ENCODE measurements at places on chromosomes 13 and 19.

DNA sequence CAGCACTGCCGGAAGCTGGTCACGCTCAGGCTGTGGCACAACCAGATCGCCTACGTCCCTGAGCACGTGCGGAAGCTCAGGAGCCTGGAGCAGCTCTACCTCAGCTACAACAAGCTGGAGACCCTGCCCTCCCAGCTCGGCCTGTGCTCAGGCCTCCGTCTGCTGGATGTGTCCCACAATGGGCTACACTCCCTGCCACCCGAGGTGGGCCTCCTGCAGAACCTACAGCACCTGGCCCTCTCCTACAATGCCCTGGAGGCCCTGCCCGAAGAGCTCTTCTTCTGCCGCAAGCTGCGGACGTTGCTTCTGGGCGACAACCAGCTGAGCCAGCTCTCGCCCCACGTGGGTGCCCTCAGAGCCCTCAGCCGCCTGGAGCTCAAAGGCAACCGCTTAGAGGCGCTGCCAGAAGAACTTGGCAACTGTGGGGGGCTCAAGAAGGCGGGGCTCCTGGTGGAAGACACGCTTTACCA is 3.2 kb upstream of the MAP2K7 start:
- no peak overlapping the region for H3K27ac ChIP-seq
- peaks cover 2% of the 10 kb centered on the region for H3K36me3 ChIP-seq
- H3K4me3 ChIP-seq = no peak overlapping the region
- no peaks in the 10 kb centered on the region for H3K27me3 ChIP-seq

DNA sequence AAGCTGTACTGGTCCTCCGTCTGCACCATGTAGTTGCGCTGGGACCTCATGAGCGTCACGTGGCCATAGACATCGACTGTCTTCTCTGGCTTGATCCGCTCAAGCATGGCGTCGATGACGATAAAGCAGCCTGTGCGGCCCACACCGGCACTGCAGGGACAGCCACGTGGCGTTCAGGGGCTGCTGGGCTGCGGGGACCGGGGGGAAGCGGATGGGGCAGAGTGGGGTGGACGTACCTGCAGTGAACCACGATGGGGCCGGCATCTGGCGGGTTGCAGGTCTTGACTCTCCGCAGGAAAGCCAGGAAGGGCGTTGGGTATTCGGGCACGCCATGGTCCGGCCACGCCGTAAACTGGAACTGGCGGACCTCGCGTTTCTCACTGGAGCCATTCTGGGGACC is 128.5 kb downstream of the PTPRS start:
- no peaks in the 10 kb centered on the region for H3K27me3 ChIP-seq
- H3K4me3 ChIP-seq = no peak overlapping the region
- peaks cover 64% of the 10 kb centered on the region for H3K36me3 ChIP-seq
- no peak overlapping the region for H3K27ac ChIP-seq
- no peaks in the 10 kb centered on the region for H3K4me1 ChIP-seq

DNA sequence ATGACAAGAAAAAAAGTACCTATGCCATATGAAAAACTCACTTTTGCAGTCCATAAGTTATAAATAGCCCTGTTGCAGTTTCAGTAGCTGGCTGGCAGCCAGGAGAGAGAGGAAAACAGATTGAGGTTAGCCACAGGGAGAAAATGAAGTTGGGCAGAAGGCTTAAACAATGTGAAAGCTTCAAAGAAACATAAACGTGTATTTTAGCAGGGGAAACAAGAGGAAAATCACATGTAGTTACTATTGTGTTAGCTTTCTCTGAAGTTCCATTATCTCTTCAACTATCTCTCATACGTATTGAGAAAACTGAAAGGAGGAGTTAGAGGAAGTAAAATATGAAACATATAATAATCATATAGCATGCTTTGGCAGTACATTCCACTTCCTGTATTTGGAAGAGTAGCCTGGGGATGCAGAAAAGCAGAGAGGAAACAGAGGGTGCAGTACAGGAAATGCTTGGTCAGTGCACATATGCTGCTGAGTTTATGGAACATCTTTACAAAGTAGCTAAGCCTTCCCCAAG is 1551.1 kb downstream of the EFNB2 start:
- H3K4me1 ChIP-seq = peaks cover 10% of the 10 kb centered on the region
- DNase-seq = no peak
- no peak overlapping the region for H3K27ac ChIP-seq
- H3K36me3 ChIP-seq = no peaks in the 10 kb centered on the region
- no peaks in the 10 kb centered on the region for H3K27me3 ChIP-seq
- H3K4me3 ChIP-seq = no peak overlapping the region

- peaks cover 2% of the 10 kb centered on the region for H3K27me3 ChIP-seq
- no peak overlapping the region for H3K27ac ChIP-seq
- no peaks in the 10 kb centered on the region for H3K4me1 ChIP-seq
- H3K36me3 ChIP-seq = peaks cover 2% of the 10 kb centered on the region
- H3K4me3 ChIP-seq = no peak overlapping the region
Observed at GRCh38 chr19:58218899-58219298, 9.8 kb upstream of the ZNF544 start.

DNA sequence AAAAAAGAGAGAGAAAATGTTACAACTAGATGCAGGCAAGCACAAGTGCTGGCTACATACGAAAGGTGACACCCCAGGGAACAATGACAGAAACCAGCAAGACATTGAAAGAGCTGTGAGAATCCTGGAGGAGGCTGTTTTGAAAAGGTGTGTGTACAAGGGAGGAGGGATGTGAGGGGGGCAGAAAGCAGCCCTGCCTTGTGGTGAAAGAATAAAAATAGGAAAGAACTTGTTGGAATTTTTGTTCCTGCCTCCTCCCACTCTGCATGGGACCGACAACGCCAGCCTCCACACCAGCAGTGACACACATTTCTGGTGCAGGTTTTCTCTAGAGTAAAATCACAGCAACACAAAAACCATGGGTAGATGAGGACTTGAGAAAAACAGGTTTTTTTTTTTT is 1258.6 kb downstream of the PCDH9 start:
- DNase-seq = no peak
- no peak overlapping the region for H3K4me3 ChIP-seq
- no peak overlapping the region for H3K27ac ChIP-seq
- no peaks in the 10 kb centered on the region for H3K4me1 ChIP-seq

DNA sequence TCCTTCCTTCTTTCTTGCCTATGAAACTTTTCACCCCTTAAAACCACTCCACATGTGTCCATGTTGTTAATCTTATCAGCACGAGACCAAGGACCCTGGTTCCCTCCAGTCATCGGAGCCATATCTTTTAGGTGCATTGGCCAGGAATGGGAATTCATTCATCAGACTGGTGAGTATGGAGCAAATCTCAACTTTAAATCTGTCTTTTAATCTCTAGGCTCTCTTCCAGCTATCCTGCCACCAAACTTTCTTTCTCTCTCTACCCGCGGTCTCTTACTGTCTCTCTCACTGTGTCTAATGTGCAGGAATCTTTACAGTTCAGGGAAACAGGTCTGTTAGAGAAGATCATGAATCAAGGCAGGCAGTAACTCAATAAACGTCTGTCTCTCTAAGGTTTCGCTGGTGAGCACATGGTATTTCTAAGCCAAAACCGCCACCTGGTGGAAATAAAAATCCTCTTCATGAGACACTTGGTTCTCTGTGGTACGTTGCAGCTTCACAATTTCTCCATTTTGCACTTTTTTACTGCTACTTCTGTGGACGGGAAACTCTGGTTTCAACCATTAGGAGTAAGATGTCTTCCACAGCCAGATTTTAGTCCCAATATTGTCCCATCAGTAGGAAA is 16.1 kb downstream of the LGALS16 start:
- H3K27me3 ChIP-seq = no peaks in the 10 kb centered on the region
- no peak overlapping the region for H3K27ac ChIP-seq
- no peaks in the 10 kb centered on the region for H3K36me3 ChIP-seq
- no peak for DNase-seq
- no peaks in the 10 kb centered on the region for H3K4me1 ChIP-seq

GRCh38 chr19:23384166-23384565 is 11.1 kb downstream of the ZNF91 start:
- H3K27ac ChIP-seq = no peak overlapping the region
- no peaks in the 10 kb centered on the region for H3K27me3 ChIP-seq
- no peak for DNase-seq

DNA sequence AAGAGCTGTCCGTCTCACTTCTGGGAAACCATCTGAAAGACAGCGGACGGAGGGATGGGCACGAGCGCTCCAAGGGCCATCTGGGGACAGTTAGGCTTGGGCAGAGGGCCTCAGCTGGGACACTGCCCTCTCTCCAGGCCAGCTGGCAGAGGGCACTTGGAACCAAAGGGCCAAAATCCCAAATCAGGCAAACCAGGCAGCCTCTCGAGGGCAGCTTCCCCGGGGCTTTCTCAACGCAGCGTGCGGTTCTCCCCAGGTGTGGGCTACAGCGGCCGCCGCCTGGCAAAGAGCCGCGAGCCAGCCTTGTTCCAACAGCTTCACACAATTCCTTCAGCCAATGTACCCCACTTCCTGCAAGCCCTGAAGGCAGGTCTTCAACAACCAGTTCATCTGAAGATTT is 5.0 kb downstream of the MLLT1 start:
- H3K4me3 ChIP-seq = peak overlapping the region; percentile 15
- DNase-seq = peak; percentile 38
- H3K27ac ChIP-seq = peak overlapping the region; percentile 93
- H3K36me3 ChIP-seq = no peaks in the 10 kb centered on the region
- no peaks in the 10 kb centered on the region for H3K27me3 ChIP-seq
- H3K4me1 ChIP-seq = peaks cover 79% of the 10 kb centered on the region

DNA sequence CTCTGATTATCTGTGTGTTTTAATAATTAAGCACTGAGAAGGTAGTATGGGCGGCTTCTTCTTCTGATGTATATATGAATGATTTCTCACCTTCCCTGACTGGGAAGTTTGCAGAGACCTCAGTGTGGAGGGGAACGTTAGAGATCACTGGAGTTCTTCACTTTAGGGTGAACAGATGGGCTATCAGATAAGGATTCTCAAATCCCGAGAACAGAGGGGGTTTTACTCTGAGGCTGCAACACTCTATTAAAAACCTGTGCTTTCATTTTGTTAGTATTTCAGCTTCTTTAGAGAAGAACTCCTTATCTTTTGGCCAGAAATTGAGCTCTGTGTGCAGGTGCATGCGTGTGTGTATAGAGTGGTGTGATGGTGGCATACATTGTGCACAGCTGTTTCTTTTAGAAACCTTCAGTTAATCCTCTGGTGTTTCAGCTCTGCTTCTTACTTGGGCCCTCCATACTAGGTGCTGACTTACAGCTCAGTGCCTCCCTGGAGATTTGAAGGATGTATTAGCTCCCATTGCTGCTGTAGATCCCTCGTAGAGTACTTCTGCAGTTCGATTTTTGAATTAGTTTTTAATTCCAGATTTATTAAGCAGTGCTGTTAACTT is 45.3 kb upstream of the PCDH9 start:
- H3K4me3 ChIP-seq = no peak overlapping the region
- no peaks in the 10 kb centered on the region for H3K4me1 ChIP-seq
- H3K27ac ChIP-seq = no peak overlapping the region
- no peaks in the 10 kb centered on the region for H3K36me3 ChIP-seq
- H3K27me3 ChIP-seq = no peaks in the 10 kb centered on the region

- H3K36me3 ChIP-seq = no peaks in the 10 kb centered on the region
- no peak overlapping the region for H3K4me3 ChIP-seq
- no peak for DNase-seq
Observed at GRCh38 chr13:84439108-84439507, 556.8 kb upstream of the SLITRK1 start.

DNA sequence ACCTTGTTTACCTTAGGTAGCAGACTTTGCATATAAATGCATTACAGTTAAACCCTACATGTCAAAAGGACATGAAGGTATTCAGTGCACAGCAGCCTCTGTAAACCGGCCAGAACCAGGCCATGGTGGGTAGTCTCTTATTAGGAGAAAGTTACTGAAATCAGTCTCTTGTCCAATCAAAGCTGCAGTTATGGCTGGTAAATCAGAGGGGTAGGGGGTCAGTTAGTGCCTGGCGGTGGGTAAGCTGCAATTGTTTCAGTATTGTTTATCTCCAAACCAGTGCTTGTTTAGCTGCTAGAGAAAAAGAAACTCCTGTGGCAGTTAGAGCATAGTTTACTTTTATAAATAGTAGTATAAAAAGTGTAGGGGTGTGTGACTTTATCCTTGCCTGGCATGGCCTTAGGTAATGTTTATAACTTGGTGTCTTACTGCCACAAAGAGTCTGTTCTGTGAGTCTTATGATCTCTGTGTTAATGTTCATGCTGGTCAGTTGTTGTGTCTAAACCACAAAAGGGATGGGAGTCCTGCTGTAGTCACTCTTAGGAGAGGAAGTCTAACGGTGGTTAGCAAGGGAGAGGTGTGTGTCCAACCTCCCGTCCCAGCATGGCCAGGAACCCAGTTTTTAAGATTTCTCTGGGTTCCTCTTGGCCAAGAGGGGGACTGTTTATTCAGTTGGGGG is 28.0 kb downstream of the CHST8 start:
- no peak overlapping the region for H3K27ac ChIP-seq
- no peak for DNase-seq
- H3K4me3 ChIP-seq = no peak overlapping the region
- no peaks in the 10 kb centered on the region for H3K27me3 ChIP-seq
- H3K4me1 ChIP-seq = no peaks in the 10 kb centered on the region

- H3K27me3 ChIP-seq = peaks cover under 1% of the 10 kb centered on the region
- H3K27ac ChIP-seq = no peak overlapping the region
- H3K36me3 ChIP-seq = no peaks in the 10 kb centered on the region
- DNase-seq = no peak
- H3K4me1 ChIP-seq = no peaks in the 10 kb centered on the region
- H3K4me3 ChIP-seq = no peak overlapping the region
Observed at GRCh38 chr19:56071151-56071550, 49.9 kb downstream of the ZNF787 start.

DNA sequence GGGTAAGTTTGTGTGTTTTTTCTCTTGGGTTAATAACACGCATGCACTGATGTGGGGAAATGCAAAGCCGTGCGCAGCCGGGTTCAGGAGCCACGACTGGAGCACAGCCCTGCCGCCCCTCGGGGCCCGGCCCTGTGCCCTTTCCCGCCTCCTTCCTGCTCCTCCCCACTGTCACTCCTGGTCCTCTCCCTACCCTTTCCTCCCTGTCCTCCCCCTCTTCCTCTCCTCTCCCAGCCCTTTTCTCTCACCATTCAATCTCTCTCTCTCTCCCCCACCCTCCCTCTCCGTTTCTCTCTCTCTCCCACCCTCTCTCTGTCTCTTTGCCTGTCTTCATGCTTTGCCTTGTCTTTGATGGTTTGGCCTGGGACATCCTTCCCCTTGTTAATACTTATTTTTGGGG is 27.2 kb downstream of the PLEKHJ1 start:
- no peak overlapping the region for H3K4me3 ChIP-seq
- H3K27me3 ChIP-seq = no peaks in the 10 kb centered on the region
- no peak overlapping the region for H3K27ac ChIP-seq
- no peaks in the 10 kb centered on the region for H3K36me3 ChIP-seq
- DNase-seq = no peak

- H3K4me3 ChIP-seq = no peak overlapping the region
- H3K36me3 ChIP-seq = no peaks in the 10 kb centered on the region
- H3K27me3 ChIP-seq = no peaks in the 10 kb centered on the region
- no peak overlapping the region for H3K27ac ChIP-seq
- H3K4me1 ChIP-seq = no peaks in the 10 kb centered on the region
- no peak for DNase-seq
Observed at GRCh38 chr13:71829547-71829946, 37.5 kb downstream of the DACH1 start.

DNA sequence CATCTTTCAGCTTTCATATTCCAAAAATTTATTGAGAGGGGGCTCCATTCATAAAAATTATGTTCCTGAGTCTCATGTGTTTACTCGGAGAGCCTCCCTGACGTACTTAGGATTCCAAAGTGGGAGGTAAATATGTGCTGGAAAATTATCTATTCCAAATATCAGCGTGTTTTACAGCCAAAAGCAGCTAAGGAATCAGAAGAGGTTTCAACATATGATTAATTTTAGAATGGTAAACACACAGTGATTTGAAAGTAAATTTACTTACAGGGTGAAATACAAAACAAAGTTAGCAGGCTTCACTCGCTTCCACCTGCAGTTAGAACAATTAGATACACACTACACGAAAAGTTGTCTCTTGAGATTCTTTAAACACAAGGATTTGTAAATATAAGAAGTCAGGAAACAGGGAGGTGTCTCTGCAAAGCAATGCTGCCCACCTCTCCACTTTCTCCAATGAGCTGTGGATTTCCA is 313.8 kb upstream of the NBEA start:
- no peak overlapping the region for H3K27ac ChIP-seq
- H3K4me1 ChIP-seq = no peaks in the 10 kb centered on the region
- DNase-seq = no peak
